Glomerular endothelial cell (primary cell): ENCODE measurements at places on chromosomes 6 and 20. TPM values are rescaled to one million over a fixed set of nuclear protein-coding genes. Genes with fewer than 3 reads are reported as not detected.

RAB32 gene
- total RNA-seq = 76.8 and 148 TPM in 2 replicates

DNA sequence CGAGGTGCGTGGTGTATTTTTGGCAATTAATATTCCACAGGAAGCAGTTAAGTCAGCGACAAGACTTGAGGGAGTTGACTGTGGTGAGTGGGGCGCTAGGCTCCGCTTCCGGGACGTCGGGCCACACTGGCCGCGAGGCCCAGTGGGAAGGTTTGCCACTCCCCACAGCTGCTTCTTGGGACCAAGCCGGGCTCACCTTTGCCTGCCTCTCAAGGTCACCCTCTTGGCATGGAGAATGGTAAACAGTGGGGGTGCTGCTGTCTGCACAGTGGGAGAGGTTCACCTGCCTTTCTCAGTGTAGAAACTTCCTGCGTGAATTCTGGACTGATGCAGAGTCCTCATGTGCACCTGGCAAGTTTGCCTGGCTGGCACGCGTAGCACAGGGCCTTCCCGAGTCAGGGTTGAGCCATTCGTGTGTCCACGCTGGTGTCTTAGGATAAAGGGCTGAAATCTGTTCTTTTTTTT is 6.4 kb downstream of the OSBPL2 start:
- DNase-seq = no peak

DNA sequence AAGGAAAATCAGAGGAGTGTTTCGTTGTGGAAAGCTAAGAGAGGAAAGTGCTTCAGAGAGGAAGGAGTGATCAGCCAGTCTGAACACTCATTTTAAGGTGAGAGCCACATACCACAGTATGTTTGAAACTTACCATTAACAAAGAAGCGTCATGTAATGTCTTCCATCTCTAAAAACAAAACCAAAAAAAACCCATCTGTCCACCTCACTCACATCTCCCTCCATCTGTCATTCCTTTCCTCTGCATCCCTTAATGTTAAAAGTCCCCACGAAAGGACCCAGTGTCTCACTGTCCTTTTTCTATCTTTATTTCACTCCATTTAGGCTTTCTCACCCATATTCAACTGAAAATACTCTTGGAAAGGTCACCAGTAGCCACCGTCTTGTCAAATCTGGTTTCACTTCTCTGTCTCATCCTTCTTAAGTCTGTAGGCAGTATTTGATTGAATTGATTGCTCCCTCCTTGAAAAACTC is 59.4 kb upstream of the GNRH2 start:
- DNase-seq = no peak

DNA sequence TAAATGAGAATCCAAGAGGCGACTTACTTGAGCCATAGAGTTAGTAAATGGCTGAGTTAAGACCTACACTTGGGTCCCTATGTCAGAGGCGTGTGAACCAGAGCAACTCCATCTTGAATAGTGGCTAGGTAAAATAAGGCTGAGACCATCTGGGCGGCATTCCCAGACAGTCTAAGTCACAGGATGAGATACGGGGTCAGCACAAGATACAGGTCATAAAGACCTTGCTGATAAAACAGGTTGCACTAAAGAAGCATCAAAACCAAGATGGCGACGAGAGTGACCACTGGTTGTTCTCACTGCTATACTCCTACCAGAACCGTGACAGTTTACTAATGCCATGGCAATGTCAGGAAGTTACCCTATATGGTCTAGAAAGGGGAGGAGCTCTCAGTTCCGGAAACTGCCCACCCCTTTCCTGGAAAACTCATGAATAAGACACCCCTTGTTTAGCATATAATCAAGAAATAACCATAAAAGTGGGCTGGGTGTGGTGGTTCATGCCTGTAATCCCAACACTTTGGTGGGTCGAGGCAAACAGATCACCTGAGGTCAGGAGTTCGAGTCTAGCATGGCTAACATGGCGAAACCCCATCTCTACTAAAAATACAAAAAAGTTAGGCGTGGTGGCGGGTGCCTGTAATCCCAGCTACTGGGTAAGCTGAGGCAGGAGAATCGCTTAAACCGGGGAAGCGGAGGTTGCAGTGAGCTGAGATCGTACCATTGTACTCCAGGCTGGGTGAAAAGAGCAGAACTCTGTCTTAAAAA is 43.9 kb upstream of the EEF1A1 start:
- no peak for DNase-seq

- DNase-seq = no peak
Measured at GRCh38 chr6:138671351-138671750, 102.2 kb upstream of the CCDC28A start.

DNA sequence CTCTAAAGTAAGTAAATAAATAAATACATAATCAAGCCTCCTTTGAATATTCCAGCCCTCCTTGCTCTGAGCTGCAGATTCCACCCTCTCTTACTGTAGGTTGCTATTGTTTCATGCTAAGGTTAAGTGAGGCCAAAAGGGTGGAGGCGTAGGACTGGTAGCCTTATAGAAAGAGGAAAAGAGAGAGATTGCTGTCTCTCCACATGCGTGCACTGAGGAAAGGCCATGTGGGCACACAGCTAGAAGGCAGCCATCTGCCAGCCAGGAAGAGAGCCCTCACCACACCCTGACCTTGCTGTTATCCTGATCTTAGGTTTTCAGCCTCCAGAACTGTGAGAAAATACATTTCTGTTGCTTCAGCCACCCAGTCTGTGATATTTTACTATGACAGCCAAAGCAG is 87.4 kb upstream of the SHLD1 start:
- no peak for DNase-seq

DNA sequence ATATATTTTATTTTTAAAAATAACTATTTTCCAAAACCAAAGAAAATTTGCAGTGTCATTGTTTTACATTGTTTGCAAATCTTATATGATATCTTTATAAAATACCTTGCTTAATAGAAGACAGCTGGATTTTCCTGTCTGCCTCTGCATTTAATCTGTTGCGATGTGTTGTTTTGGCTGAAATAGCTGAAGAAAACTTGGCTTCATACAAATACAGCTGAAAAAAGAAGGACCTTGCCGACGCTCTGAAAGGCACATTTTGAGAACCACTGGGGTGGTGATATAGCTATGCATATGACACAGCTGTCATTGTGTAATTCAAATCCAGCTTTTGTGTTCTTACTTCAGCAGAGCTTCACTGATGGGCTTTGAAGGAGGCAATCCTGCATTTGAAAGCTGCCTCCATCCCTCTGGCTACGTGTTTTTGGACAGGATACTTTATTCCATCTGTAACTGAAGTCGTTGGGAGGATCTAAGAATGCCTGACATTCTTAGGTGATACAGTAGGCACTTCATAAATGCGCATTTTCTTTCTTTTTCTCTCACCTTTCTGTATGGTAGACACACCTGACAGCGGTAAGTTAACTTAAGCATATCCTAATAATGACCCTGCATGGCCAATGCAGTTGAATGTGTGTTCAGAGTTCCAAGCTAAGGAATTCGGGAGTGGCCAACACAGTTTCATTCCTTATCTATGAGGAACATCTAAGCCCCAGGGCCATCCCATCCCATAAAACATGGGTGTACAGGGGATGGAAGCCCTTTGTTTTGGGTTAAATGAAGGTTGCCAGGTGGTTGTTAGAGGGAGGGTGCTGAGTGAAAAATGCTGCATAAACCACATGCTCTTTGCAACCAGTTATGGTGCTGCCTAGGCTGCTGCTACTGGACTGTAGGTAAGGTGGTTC is 213.0 kb downstream of the TFAP2A start:
- DNase-seq = no peak

DNA sequence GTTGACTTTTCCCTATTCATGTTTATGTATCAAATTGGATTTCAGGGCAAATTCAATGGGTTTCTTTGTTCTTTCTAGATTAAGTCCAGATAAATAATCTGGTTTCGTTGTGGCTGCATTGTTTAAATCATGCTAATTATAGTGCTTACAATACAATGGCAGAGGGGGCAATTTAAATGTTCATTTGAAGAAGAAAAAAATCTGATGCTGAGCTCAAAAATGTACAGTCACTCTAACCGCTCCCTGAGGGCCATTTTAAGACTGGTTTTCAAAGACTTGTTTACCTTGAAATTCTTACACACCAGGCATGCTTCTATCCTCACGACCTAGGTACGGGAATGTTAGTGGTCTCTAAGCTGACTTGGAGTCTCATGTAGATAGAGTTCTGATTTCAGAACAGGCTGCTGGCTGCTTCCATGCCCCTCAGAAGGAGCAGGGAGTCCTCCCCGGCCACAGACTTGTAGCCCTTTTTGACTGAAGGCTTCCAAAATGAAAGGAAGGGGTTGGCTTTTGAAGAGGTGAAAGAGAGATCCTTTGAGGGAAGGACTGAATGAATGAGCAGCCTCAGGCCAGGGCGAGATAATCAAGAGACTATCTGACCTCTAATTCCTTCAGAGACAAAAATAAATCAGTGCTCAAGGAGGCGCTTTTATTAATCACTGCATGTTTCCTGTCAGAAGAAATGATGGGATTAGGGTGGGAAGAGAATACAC is 86.1 kb upstream of the ZNF217 start:
- no peak for DNase-seq

- no peak for DNase-seq
Measured at GRCh38 chr20:9928281-9928737, 89.4 kb upstream of the PAK5 start.

ACSS2 gene
- 36.5 and 51.8 TPM in 2 replicates for total RNA-seq

DNA sequence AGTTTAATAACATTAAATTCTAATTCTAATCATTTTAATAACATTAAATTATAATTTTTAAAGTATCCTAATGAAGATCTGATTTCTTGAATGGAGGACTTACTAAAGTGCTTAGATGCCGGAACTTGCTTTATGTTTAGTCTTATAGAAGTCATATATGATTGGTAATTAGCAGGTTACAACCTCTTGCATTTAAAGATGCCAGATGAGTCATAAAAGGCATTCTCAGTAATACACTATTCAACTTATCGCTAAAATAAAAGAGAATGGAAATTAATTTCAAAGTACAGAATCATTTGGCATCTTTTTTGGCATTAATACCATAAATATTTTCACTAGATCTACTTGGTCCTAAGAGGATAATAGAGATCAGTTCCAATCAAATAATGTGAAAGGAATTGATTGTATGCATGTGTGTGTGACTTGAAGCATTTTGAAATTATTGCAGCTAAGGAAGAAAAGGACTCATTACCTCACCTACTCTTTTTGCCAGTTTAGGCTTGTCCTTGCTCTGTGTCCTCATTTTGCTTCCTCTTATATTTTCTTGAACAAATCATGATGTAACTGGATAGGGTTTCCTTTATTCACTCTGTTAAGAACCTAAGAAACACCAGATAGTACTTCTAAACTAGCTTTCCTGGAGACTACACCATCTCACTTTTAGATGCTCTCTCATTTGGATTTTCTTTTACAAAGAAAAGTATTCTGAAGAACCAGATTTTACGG is 2.7 kb downstream of the COL21A1 start:
- no peak for DNase-seq

DNA sequence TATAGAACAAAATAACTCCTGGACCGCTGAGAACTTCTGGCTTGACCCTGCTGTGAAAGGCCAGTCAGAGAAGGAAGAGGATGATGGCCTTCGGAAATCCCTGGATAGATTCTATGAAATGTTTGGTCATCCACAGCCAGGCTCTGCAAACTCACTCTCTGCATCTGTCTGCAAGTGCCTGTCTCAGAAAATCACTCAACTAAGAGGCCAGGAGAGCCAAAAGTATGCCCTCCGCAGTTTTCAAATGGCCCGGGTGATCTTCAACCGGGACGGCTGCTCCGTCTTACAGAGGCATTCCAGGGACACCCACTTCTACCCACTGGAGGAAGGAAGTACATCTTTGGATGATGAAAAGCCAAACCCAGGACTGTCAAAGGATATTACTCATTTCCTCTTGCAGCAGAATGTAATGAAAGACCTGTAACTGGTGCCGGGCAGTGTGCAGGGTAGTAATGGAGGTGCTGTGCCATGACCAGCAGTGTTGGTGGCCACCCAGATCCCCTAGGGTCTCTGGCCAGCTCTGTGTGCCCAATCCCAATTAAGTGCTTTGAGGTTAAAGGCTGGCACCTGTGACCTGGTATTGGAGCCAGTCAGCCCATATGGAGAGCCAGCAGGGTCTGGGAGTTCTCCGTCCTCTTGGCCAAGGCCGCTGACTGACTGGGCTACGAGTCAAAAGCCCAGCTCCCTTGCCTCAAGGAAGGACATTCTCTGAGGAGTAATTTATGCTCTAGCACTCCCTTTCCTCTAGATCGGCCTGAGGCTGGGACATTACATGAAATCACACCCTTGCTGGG is 87.1 kb downstream of the TRMT6 start:
- peak; percentile 37 for DNase-seq

GRCh38 chr6:107816818-107817217 is 7.3 kb downstream of the SCML4 start:
- no peak for DNase-seq

- no peak for DNase-seq
Measured at GRCh38 chr20:61521687-61522420, 269.8 kb downstream of the CDH4 start.

TSBP1 gene
- not detected in 2 replicates for total RNA-seq

TSPO2 gene
- not detected in 2 replicates for total RNA-seq

- no peak for DNase-seq
Measured at GRCh38 chr6:121851056-121851455, 415.6 kb downstream of the GJA1 start.

CST5 gene
- not detected in 2 replicates for total RNA-seq

SLC17A3 gene
- total RNA-seq = not detected in 2 replicates

TASP1 gene
- 4.6 and 5.1 TPM in 2 replicates for total RNA-seq

PCSK2 gene
- total RNA-seq = not detected in 2 replicates

DNA sequence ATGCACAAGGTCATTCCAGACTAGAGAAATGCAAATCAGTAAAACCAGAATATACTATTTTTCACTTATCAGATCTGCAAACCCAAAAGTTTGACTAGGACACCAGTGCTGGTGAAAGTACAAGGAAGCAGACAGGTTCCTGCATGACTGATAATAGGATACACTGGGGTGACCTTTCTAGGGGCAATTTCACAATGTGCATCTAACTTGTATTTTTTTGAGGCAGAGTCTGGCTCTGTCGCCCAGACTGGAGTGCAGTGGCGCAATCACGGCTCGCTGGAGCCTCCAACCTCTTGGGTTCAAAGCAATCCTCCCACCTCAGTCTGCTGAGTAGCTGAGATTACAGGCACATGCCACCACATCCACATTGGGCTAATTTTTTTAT is 11.4 kb downstream of the COMMD7 start:
- DNase-seq = no peak

DNA sequence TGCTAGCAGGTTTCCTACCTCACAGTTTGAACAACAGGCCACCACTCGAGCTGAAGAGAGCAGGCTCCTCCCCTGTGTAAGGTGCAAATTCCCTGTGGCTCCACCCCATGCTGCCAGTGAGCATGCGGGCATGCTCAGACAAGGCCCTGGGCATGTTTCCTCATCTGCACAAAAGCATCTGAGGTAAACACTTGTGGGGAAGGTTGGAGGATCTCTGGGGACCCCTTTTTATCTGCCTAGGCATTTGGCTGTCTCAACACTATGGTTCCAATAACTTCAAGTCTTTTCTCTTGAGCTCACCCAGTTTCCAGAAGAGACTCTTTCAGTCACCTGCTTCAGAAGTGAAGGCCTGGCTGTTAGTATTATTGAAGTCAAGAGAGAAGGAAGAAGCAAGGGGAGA is 9.4 kb downstream of the C6orf58 start:
- no peak for DNase-seq

DNA sequence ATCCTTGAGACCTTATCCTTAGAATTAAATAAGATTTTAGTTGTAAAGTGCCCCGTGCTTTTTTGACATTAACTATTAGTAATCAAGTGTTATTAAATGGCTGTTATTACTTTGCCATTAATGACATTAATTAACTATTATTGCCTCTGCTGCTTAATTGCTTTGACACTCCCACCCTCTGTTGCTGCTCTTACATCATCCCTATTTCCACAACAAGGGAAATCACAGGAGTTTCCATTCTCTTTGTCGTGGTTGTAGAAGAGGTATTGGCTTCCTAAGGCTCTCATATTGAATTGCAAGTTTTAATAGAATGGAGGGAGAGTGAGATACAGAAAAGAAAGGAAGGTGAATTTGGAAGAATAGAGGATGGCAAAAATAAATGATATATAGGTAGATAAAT is 545.8 kb downstream of the MMUT start:
- no peak for DNase-seq

SNPH gene
- total RNA-seq = 11.6 and 12.2 TPM in 2 replicates
